Choroid plexus epithelial cell (primary cell): ENCODE measurements at places on chromosomes 1 and 21.

DNA sequence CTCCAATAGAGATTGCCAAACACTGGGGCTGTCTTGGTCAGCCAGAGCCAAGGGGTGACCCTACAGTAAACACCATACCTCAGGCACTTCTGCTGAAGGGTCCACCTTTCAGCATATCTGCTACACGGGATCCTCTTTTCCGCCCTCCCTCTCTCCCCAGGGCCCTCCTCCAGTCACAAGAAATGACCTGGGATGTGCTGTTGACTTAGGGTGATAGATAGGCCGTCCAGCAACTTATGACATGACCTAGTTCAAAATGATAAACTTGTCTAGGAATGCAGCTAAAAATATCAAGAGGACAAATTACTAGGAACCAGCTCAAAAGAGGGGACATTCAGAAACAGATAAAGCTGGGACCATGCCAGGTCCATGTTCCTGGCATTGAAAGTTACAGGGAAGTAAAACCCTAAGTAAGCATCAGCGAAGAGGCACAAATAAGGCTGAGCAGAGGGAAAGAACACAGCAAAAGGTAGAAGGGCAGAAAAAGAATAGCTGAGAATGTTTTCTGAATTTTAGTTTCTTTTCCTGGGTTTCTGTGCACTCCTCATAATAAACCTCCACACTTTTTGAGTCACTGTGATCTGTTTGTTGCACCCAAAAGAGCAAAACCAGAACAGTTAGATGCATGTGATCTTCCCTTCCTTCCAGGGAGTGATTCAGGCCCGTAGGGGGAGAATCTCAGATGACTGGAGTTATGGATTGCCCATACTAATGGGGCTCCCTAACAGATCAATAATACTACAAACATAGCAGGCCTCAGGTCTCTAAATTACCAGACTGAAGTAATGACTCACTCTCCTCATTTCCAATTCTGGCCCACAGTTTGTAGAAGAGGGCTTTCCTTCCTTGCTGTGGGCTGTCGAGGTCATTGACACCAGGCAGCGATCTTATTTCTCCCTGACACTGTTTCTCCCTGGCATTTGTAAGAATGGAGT is 48.9 kb upstream of the F3 start:
- peak; percentile 38 for DNase-seq

- no peak for DNase-seq
Observed at GRCh38 chr1:42419126-42419821, 36.5 kb downstream of the ZMYND12 start.

GRCh38 chr21:16509476-16509875 is 779.7 kb downstream of the USP25 start:
- peak; percentile 16 for DNase-seq

DNA sequence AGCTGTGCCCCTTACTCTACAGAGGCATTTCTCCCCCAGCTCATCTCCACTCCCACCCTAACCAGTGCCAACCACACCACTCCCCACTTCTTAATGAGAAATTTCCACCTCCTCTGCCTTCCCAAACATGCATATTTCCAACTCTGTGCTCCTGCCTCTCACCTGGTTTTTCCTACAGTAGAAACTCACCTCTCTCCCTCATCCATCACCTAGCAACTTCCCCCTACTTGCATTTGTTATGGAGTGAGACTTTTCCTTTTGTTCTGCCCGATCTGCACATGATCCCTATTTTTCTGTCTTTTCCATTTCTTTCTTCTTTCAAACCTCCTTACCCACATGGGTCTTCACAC is 11.9 kb downstream of the RGS8 start:
- DNase-seq: no peak

DNA sequence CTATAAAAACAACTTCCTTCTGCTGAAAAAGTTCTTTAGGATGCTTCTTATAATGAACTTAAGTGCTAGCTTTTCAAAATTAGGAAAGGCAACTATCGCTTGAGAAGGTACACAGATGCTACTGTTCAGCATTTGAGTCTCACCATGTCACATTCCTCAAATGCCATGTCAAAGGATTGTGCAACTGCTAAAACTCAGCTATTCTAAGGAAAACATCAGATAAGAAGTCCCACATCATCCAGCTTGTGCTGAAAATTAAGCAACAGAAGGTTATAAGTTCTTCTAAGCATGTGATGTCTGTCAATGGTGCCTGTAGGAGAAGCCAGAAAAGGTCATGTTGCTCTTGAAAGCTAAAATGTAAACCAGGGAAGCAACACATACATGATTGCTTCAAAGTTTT is 36.5 kb downstream of the MCOLN2 start:
- peak; percentile 95 for DNase-seq

DNA sequence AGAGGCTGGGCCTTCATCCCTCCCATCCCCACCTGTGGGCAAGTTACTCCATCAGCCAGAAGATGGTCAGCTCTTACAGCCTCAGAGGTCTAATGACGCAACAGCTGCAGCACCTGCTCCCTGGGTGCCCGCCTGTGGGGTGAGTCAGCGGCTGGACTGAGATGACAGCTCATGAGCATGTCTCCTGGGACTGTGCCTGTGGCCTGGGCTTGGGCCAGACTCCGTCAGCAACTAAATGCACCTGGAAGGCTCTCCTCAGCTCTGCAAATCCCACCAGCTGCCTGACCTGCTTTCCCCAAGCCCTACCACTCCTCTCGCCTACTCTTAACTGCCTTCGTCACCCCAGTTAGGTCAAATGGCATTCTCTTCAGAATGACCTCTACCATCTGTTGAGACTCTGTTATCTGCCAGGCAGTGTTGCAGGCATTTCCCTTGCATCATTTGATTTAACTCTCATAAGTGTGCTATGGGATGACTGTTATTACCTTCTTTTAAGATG is 47.7 kb downstream of the ETS2 start:
- DNase-seq: peak; percentile 93

DNA sequence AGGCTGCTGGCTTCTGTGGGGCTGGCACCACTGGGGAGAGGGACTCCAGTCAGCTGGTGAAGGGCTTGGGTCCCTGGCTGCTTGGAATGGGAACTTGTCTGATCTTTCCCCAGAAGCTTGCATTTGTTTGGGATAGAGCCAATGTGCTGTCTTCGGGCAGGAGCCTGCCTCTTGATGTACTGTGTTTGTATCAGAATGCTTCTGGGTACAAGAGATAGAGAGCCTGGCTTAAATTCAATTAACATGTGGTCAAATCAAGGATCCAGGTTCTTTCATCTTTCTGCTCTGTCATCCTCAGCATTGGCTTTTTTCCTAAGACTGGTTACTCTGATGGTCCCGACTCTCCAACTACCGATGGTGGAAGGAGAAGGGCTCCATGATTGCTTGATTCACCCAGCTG is 16.0 kb upstream of the PROK1 start:
- no peak for DNase-seq

GRCh38 chr1:23646091-23646490 is 45.5 kb upstream of the RPL11 start:
- DNase-seq: no peak

DNA sequence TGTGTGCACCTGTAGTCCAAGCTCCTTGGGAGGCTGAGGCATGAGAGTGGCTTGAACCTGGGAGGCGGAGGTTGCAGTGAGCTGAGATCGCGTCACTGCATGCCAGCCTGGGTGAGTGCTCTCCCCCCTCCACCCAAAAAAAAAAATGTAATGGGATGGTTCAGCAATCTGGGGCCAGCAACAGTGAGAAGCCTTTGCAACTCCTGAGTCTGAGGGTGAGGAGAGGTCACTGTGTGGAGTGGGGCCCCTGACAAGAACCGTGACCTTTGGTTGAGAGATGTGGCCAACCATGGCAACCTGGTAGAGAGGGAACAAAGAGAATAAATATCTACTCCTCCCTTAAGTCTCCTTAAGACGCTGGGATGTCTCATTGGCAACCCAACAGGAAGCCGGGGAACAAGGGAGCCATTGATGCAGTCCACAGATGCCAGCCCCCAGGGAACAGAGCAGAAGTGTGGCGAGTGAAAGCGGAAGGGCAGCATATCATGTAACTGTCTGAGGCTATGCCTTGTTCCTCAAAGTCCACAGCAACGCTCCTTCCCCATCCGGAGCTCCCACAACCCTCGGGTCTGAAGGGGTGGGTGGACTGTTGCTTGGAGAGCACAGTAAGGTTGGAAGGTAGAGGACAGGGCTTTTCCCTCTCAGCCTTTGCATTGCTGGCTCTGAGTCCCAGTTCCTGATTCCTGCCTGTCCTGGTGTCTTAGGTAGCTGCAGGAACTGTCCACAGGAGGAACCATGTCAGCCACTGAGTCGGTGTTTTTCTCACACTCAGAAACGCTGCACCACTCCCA is 8.3 kb downstream of the TRNP1 start:
- no peak for DNase-seq

- peak; percentile 13 for DNase-seq
Observed at GRCh38 chr1:187096689-187097088, 267.9 kb downstream of the PLA2G4A start.

DNA sequence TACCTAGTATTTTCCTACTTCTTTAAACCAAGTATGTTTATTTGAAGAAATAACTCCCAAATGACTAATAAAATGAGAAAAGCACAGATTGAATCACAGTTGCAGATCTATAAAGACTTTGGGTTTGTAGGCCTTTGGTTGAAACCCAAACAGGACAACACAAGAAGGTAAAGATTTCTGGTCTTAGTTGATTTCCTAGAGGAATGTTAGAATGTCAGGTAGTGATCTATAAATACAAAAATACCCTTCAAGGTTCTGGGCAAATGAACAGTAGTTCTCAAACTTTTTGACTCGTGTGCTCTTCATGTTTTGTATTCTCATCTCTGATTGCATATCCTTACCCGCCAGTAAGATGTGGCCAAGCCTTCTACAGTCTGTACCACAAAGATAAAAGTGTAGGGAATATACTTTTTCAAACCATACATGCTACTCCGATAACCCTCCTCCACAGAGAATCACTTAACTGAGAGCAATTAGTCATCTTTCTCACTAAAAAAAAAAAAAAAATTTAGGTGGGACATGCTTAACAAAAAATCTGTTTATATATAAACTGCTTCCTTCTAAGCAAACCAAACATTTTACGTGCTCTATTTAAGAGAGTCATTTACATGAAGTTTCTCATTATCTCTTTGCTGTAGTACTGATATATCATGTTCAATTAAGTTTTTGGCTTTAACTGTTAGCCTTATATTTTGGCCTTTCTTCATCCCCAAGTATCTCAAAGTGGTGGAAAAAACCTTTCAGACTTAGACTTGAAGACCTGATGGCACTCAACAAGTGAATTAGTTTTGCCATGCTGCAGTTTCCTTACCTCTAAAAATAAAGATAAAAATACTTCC is 36.0 kb downstream of the CNIH4 start:
- no peak for DNase-seq

- peak; percentile 67 for DNase-seq
Observed at GRCh38 chr21:44927587-44928461, 7.1 kb upstream of the ITGB2 start.

DNA sequence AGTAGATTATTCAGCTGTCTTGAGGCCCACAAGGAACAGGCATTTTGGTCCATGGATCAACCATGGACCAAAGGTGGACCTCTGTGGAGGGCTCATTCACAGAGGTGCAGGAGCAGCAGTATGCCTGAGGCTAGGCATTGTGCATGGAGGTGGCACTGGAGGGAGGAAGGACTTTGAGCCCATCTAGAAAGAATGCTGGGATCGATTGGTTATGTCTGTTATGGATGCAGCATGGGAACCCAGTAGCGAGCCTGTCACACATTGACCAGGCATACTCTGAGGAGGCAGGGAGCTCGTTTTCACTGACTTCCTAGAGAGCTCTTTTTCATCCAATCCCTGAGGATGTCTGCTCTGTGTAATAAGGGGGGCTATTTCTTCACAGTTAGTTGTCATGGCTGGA is 75.5 kb downstream of the KCNN3 start:
- DNase-seq: no peak

GRCh38 chr1:156428746-156429288 is 59.8 kb downstream of the RHBG start:
- DNase-seq: no peak

DNA sequence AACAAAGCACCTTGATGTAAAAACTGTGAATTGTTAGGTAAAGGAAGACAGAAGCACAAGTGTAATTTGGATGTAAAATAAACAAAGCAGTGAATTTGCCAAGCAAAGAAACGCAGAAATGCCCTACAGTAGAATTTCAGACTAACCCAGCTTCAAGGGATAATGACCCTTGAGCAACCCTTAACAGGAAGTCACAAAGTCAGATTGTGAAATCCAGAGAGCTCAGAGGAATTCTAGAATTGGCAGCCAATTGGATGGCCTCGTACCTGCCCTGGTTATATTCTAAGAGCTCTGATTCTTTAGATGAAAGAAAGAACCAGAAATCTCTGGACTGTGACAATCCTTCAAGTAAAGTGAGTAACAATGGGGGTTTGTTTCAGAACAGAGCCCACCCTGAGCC is 152.7 kb upstream of the CHRM3 start:
- DNase-seq: no peak

GRCh38 chr1:181094416-181095212 is 6.1 kb downstream of the IER5 start:
- peak; percentile 91 for DNase-seq

DNA sequence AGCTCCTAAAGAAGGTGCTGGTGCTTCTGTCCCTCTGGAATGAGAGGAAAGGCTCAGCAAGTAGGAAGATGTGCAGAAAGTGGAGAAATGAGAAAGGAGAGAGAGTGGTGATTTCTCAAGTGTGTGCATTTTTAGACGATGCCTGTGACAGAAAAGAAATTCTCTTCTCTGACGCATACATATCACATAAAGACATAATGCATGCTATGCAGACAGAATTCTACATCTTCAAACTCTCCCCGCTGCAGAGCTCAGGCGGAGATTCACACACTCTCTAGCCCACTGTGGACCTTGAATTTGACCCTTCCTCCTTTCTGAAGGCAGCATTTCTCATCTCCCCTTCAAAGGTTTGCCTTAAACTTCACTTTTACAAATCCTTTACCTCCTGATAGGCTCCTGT is 52.0 kb upstream of the CAMK1G start:
- DNase-seq: no peak

- peak; percentile 71 for DNase-seq
Observed at GRCh38 chr1:246583448-246584185, 17.4 kb downstream of the CNST start.

- no peak for DNase-seq
Observed at GRCh38 chr1:91940496-91940895, 8.7 kb upstream of the BRDT start.

GRCh38 chr1:210525716-210526454 is 197.2 kb downstream of the HHAT start:
- no peak for DNase-seq

GRCh38 chr1:231460614-231461013 is 38.5 kb upstream of the EGLN1 start:
- DNase-seq: peak; percentile 24

GRCh38 chr1:226470921-226471866 is 63.3 kb upstream of the PARP1 start:
- no peak for DNase-seq

- DNase-seq: peak; percentile 61
Observed at GRCh38 chr21:41564871-41565274, 56.9 kb upstream of the TMPRSS2 start.

DNA sequence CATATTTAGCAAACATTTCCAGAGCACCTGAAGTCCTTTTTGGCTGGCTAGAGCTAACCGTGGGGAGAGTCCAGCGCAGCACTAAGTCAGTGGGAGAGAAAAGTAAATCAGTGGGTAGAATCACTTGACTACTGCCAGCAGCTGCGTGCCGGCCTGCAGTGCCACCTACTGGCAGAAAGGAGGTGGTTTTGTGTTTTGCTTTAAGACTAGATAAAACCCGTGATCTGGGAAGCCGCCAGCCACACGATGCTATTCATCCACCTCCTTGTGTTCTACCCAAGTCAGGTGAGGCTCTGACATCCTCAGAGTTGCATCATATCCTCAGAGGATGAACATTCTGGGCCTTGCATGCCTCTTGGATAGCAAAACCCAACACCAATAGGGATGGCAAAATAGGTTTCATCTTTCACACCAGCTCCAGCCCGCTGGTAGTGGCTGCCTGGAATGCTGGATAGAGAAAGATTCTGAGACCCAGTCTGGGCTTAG is 14.1 kb upstream of the HEYL start:
- DNase-seq: peak; percentile 92

GRCh38 chr1:56061824-56062223 is 517.5 kb downstream of the PLPP3 start:
- DNase-seq: no peak
